GM23338 (cell line): ENCODE measurements at places on chromosomes 11 and 22.
A peak's percentile ranks its signal among the peaks of the same experiment; 100 is the strongest.

GRCh38 chr22:23401111-23401909 lies 178.8 kb downstream of the IGLL1 start:
- no peak for DNase-seq

DNA sequence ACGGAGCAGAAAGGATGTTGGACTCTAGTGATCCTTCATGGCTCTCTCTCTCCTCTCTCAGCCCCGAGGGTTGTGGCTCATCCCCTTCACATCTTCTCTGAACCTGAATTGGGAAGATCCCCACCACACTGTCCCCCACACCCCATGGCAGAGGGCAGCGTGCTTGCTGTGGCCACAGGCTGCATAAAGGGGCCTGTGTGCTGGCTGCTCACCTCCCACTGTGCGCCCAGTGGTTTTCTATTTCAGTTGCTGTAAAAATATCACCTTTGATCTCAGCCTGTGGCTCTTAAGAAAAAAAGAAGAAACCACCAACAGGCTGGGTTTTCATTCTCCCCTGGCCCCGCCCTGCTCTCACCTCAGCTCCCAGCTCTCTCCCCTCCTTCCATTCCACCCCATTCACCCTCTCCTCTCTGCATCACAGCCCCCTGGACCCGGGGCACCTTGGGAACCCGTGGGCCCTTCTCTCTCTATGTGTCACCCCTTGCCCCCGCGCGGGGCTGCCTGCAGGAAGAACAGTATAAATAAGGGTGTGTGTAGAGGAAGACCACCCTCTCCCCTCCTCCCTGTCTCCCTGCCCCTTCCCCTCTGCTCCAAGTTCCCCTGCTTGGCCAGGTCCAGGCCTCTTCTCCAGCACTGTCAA lies 25.8 kb upstream of the WNT11 start:
- DNase-seq, result no peak

DNA sequence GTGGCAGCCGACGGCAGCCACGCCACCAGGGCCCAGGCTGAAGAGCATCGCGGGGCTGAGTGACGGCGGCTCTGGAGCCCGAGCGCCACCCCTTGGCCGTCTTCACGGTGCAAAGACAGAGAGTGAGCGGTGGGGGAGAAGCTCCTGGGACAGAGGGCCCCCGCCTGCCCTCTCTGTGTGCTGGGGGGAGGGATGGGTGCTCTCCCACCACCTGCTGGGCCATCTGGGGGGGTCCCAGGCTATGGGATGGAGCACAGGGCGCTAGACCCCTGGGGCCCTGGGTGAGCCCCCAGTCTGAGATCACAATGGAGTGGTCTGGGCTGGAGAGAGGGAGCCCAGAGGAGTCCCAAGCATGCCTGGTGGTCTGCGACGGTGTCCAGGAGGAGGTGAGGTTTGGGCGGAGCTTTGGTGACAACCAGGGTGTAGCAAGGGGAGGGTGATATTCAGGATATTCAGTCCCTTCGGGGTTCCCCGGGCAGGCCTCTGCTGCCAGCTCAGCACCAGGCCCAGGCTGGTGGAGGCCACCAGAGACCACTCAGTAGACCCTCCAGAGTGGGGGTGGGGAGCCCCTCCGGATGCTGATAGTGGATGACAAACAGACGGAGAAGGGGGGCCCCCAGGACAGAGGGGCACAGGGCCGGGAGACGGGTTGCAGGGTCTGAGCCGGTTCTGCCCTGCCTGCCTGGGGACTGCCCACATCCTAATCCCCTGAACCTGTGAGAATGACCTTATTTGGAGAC lies 78.1 kb upstream of the PRR5 start:
- DNase-seq, result peak; percentile 65

GRCh38 chr11:64624883-64625481 lies 34.0 kb downstream of the SLC22A12 start:
- DNase-seq, result no peak

GRCh38 chr11:76453248-76453647 lies 8.4 kb downstream of the EMSY start:
- no peak for DNase-seq

DNA sequence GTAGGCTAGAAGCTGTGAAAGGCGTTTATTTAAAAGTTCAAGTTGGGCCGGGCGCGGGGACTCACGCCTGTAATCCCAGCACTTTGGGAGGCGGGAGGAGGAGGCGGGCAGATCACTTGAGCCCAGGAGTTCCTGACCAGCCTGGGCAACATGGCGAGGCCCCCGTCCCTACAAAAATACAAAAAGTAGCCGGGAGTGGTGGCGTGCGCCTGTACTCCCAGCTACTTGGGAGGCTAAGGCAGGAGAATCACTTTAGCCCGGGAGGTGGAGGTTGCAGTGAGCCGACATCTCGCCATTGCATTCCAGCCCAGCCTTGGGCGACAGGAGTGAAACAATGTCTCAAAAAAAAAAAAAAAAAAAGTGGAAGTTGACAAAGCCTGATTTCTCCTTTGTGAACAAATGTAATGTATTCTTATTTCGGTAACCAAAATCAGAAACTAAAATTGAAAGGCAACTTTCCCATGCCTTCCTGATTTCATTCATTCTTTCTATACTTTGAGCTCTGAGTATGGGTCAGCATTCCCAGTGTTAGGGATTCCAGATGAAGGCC lies 825 bp downstream of the PTPMT1 start:
- no peak for DNase-seq

DNA sequence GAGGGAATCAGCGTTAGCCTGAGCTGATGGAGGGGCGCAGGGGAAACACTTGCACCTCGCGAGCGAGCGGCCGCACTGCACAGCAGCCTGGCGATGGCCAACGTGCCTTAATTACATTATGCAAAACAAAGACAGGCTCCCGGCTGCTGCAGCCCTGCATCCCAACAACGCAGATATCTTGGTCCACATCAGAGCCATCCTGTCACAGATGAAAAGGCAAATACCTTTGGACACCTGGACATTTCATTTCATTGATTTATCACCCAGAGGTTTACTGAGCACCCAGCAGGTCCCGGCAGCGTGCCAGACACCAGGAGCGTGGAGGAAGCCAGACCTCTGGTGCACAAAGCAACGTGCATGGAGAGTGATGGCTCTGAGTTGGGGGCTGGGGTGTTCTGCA lies 843.0 kb downstream of the TBC1D22A start:
- DNase-seq, result no peak

GRCh38 chr11:13033760-13034533 lies 24.8 kb downstream of the RASSF10 start:
- DNase-seq, result no peak

- DNase-seq, result peak; percentile 82
Measured at GRCh38 chr22:37198258-37199102, 10.4 kb upstream of the C1QTNF6 start.

- DNase-seq, result peak; percentile 28
Measured at GRCh38 chr22:29291215-29291614, 15.2 kb upstream of the GAS2L1 start.

DNA sequence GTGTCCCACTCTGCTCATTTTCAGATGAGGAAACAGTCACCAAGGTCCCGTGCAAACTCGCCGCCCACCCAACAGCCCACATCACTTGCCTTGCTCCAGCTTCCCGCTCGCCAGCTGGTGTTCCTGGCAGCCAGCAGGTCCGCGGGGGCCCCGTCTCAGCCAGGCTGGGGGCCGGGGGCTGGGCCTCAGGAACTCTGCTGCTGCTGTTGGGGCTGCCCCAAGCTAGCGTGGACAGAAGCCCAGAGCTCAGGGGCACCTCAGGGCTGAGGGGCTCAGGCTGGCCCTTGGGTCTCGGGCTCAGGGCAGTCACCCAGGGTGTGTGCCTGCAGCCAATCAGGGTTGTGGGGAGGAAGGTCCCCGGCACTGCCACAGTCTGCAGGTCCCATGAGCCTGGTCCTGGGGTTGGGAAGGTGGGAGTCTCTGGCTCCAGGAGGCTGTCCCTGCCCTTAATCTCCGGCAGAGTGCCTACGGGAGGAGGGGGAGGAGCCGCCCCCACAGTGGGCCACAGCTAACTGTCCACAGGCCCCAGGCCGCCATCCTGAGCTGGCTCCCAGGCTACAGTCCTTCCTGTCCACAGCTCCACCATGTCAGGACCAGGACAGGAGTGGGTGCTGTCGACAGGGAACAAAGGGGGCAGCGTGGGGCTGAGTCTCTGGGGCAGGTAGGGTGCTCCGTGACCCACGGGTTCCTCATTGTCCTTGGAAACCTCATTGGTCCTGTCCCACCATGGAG lies 65.2 kb downstream of the ARFGAP3 start:
- DNase-seq, result no peak

DNA sequence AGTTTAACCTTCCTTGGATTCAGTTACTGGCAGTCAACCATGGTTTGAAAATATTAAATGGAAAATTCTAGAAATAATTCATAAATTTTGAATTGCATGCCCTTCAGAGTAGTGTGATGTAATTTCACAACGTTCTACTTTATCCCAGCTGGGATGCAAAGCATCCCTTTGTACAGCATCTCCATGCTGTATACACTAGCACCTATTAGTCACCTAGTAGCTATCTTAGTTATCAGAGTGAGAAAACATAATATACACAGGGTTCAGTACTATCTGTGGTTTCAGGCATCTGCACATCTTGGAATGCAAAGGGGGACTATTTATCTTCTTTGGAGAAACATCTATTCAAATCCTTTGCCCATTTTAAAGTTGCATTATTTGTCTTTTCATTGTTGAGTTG lies 30.8 kb downstream of the CBL start:
- no peak for DNase-seq

GRCh38 chr11:6544921-6545850 lies 48.1 kb downstream of the DNHD1 start:
- DNase-seq, result no peak

- no peak for DNase-seq
Measured at GRCh38 chr11:47105974-47106373, 70.7 kb downstream of the ARFGAP2 start.

GRCh38 chr11:108973402-108974162 lies 308.7 kb downstream of the DDX10 start:
- DNase-seq, result no peak

- no peak for DNase-seq
Measured at GRCh38 chr11:123903932-123904331, 2.0 kb downstream of the OR8D4 start.

DNA sequence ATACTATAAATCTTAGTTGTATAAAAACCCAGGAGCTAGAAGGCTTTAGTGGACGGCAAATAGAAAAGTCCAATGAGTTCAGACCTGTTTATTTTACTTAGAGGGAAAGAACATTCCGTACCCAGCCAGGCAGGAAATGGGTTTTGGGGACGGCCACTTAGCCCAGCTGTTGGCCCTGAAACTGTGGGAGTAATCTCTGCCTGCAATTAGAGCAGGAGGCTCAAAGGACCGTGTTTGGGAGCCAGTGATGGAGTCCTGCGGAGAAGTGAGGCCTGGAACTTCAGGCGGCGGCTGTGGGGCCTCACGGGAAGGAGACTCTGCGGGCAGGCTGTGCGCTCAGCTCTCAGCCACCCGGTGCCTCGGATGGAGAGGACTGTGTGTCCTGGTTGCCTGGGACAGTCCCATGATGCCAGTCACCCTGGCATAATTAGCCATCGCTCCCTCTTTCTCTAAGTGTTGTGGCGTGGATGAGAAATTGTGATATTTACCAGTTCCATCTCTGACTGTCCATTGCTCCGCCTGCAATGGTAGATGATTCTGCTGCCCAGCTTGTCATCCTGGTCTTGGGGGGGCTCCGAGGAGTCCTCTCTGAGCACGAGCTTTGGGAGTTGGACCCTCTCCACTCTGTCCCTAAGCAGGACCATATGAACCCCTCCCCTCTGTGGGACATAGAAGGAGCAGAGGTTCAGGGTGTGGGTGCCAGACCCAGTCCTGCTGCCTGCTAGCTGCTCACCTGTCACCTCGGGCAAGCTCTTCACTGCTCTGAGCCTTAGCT lies 530.3 kb downstream of the TBC1D22A start:
- DNase-seq, result no peak

- no peak for DNase-seq
Measured at GRCh38 chr11:65496304-65497140, 2.3 kb upstream of the MALAT1 start.

DNA sequence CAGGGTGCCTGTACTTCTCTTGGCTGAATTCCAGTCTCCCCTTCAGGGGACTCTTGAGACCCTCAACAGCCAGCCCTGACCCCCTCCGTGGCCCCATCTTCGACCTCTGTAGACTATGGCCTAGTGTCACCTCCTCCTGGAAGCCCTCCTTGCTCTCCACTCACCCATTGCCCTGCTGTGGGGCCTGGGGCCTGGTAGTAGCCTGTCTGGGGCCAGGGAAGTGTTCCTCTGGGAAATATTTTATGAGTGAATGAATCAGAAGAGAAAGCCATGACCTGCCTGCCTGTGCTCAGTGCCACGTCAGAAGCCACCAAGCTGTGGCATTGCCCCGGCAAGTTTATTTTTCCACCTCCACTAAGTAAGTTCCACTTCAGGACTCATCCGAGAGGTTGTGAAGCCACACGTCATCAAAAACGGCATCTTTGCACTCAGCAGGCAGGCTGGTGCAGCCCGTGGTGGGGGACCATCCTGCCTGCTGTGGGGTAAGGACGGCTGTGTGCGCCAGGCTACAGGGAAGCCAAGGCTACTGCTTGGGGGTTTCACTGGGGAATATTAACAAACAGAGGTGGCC lies 59.6 kb upstream of the PPARA start:
- DNase-seq, result no peak

DNA sequence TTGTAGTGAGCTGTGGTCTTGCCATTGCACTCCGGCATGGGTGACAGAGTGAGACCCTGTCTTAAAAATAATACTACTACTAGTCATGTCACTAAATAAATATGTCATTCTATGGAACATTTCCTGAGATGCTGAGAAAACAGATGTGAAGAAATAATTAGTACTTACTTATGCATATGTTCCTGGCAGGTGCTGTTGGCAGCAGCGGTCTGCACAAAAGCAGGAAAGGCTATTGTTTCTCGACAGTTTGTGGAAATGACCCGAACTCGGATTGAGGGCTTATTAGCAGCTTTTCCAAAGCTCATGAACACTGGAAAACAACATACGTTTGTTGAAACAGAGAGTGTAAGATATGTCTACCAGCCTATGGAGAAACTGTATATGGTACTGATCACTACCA lies 8.8 kb downstream of the ARCN1 start:
- no peak for DNase-seq

DNA sequence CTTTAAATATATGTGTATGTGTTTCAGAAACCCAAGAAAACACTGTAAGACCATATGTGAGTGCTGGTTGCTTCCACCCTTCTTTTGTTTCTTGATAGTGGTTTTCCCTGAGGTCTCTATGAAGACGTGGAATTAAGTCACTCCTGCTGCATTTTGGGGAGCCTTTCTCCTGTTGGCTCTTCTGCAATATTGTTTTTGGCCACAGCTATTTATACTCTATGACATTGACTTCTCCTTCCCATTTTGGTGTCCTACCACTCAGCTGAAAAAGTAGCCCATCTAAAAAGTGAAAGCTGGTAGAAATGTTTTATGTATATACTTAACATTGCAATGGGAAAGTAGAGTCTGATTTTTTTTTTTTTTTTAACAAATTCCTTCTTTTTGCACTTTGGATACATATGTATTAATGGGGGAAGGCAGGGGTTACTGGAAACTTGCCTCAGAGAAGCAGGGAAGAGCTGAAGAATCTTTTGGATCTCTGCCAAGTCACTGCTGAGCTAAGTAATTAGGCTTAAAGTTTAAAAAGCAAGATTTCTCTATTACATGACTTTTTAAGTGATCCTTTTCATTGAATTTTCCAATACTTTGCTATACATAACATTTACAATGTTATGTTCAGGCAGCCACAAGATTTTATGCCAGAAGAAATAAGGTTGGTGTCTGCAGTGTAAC lies 1.8 kb downstream of the TTC17 start:
- DNase-seq, result no peak
